Activated T-cell treated with anti-CD3 and anti-CD28 coated beads, Interleukin-2, amount 50 U/mL, for 1 hour (primary cell): ENCODE measurements at places on chromosomes 7 and 10.
A peak's percentile ranks its signal among the peaks of the same experiment; 100 is the strongest.

DNA sequence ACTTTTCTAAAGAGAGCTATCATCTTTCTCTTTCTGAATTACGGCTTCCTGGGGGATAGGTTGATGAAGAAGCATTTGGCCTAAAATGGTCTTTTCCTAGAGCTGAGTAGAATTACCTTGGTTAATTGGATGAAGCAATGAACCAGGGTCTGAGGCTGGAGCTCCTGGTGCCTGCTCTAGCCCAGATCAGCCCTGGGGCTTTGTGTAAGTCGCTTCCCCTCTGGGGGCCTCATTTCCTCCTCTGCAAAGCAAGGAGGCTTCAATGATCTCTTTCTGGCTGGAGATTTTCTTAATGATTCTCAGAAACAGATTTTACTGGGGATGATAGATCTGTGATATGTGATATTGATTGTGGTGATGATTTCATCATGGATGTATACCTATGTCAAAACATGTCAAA is 3.5 kb upstream of the CPA2 start:
- DNase-seq = no peak

GRCh38 chr10:95235676-95236067 is 41.6 kb downstream of the ACSM6 start:
- no peak for DNase-seq

DNA sequence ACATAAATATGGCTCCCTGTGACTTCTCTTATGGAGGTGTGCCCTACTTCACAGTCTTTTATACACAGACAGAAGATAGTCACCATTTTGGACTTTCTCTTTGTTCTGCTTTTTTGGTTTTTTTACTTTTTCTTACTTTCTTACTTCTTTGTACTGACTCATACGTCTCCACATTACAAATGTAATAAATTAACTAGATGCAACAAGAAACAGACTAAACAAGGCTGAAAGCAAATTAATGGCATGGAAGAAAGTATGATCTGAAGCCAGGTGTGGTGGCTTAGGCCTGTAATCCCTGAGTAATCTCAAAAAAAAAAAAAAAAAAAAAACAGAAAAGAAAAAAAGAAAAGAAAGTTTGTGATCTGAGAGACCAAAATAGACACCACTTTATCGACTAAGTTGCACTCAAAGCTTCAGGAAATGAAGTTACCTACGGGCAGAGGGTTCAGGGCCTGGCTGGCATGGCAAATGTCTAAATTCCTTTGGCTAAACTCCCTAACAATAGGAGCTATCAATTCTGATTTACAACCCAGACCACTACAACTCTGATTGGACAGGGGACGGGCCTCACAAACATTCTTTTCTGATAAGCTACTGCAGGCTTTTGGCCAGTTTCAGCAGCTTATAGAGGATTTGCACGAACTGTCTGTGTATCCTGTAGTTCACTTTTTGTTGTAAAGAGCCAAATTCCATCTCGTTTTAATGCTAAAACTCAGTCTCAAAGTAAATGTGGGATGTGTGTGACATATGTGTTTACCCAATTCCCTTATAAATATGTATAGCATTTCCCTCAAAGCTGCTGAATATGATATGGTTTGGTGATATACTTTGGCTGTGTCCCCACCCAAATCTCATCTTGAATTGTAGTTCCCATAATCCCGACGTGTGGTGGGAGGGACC is 129.1 kb downstream of the SEPTIN14 start:
- no peak for DNase-seq

DNA sequence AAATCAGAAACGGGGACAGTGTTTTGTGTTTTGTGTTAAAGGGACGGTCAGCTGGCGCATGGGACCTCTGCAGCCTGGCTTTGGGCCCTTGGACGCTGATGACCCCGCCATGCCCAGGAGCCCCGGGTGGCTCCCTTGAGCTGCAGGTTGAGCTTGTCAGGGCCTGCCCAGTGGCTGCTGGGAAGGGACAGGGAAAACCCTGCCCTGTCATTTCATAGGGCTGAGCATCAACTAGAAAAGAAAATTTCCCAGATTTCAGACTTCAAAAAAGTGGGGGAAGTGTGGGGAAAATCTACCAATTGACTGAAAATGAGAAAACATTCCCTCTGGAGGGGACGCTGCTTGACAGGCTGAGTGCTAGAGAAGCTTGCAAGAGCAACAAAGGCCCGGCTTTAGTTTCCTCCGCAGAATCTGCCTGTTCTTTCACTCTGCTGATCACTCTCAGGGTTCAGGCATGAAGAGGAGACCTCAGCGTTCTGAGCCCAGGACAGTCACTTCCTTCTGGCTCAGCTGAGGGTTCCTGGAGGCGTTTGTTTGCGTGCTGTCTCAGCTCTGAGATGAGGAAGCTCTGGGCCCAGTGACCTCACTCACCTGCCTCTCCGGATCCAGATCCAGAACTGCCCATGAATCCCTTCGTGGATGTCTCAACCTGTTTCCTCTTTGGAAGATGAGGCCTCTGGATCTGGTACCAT is 18.6 kb upstream of the DNAJB6 start:
- no peak for DNase-seq

DNA sequence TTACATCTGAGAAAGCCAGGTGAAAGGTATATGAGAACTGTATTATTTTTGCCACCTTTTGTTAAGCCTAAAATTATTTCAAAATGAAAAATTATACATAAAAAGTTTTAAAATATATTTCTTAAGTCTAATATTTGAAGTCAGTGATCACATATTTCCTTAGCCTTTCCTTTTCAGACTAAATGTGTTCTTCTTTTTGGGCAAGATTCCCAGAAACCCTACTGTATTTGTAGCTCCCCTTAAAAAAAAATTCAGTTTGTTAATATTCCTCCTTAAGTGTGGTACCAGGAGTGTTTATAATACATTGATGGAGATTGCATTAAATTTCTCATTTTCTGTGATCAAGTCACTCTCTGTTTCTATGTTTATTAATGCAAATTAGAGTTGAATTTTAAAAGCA is 22.8 kb downstream of the DNAJC1 start:
- no peak for DNase-seq

DNA sequence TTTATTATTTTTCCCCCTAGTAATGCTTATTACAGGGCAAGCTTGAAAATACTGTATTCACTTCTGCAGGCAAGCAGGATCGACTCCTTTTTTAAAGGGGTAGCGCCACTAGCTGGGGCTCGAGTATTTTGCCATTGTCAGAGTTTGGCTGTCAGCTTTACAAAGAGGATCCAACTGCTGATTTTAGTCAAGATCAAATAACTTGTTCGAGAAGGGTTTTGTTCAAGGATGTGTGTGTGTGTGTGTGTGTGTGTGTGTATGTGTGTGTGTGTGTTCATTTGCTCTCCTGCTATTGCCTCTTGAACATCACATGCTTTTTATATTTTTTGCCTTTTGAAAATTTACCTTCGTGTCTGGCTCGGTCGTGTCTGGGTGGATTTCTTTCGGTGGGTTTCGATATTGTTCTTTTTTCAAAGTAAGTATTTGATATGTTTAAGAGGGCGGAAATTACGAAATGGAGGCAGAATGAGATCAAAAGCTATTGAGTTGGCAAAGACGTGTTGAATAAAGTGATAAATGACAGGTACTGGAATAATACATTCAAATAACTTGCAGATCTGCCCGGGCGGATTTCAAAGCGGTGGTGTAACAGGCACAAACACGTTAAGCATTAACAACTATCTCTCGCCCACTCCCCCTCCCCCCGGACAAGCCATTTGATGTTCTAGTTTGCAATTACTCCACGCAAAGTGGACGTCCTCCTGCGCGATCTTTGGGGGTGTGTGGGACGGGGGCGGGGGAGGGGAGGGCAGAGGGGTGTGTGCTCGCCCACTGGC is 1.1 kb downstream of the ARID5B start:
- DNase-seq = peak; percentile 75

DNA sequence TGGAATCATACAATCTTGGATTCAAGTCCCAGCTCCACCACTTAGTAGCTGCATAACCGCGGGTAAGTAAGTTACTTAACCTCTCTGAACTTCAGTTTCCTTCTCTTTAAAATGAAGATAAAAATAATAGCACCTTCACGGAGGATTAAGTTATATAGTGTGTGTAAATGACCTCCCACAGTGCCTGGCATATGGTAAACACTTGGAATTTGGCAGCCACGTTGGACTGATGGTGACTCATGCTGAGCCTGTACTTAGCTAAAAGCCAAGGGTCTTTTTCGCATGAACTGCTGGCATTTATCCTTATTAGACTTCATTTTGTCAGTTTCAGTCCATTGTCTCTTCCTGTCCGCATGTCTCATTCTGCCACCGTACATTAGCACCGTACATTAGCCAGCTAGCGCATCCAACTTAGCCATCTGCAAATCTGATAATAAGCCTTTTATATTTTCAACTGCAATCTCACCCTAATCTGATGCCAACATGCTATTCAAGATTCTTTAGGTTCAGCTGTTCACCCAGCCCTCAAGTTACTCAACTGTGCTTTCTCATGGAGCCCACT is 11.2 kb downstream of the SLC13A4 start:
- no peak for DNase-seq

DNA sequence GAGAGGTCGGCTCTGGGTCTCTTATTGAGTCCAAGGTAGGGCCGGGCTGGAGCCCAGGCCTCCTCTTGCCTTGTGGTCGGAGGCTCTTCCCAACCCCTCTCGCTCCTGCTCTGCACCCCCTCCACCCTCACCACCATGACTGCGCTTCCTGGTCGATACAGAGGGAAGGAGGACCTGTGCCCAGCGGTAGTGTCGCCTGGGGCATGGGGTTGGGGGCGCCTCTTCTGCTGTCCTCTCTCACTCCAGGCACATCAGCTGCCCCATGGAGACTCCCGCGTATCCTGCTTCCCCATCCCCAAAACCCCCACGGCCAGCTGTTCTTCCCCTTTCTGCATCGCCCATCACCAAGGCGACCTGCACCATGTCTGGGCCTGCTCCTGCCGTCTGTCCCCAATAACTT is 44.4 kb downstream of the TMEM270 start:
- DNase-seq = no peak

DNA sequence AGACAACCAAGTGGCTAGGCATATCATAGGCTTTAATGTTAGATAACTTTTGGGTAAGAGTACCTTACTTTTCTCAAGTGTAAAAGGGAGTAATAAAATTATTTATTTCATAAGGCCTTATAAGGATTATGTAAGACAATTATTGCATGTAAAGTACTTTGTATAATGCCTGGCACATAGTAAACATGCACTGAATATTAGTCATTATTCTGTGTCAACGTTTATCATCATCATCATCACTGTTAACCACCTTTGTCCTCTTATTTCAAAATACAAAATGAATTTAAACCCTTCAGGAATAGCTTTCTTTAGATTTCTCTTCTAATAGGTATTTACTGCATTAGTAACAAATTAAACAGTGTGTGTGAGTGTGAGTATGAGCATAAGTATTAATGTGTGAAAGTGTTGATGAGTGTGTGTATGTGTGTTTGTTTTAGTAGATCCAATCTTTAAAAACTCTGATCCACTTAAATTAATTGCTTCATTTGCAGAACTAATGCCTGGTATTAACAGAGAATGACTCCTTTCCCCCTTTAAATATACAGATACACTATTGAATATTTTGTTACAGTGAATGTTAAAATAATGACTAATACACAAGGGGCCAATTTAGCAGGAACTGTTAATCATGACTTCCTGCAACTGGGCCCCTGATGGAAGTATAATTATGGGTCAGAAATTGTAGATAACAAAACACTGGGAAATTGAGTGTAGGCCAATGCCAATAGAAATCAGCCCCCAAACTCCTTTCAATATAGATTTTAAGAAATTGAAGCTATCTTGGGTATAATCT is 213.3 kb upstream of the FZD8 start:
- no peak for DNase-seq

DNA sequence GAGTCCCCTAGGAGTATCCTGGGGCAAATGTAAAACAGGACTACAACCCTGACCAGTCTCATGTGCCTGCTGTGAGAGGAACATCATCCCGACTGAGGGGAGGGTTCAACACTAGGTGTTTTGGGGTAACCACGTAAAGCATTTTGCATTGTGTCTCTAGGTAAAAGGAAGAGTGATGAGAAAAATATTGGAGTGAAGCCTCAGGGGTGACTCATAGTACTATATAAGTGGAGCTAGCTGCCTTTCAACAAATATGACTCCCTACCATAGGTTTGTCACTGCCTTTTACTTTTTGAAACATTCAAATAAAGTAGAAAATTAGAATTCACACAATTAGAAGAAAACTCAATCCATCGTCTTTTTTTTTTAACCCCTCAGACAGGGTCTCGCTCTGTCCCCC is 2.6 kb upstream of the CAMK2G start:
- no peak for DNase-seq

- no peak for DNase-seq
Measured at GRCh38 chr10:14653271-14654161, 121.2 kb downstream of the FAM107B start.

GRCh38 chr7:105250706-105251105 is 138.0 kb downstream of the SRPK2 start:
- no peak for DNase-seq

DNA sequence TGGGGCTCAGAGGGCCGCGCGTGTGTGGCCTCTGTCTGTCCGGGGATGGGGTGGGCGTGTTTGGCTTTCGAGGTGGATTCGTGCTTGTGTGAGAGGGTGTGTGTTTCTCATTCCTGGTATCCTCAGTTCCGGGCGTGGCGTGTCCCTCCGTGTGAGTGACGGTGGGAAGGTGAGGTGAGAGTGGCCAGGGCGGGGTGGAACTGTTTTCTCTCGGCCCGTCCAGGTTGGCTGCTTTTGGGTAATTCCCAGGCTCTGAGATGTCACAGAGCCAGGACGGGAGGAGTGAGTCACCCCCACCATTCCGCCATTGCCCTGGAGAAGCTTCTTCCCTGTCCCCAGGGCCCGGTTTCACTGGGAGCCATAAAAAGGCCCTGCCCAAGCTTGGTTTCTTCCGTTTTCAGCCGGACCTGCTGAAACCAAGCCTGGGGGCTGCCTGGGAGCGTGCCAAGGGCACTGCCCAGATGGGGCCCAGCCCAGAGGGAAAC is 21.3 kb upstream of the CLDN4 start:
- no peak for DNase-seq

DNA sequence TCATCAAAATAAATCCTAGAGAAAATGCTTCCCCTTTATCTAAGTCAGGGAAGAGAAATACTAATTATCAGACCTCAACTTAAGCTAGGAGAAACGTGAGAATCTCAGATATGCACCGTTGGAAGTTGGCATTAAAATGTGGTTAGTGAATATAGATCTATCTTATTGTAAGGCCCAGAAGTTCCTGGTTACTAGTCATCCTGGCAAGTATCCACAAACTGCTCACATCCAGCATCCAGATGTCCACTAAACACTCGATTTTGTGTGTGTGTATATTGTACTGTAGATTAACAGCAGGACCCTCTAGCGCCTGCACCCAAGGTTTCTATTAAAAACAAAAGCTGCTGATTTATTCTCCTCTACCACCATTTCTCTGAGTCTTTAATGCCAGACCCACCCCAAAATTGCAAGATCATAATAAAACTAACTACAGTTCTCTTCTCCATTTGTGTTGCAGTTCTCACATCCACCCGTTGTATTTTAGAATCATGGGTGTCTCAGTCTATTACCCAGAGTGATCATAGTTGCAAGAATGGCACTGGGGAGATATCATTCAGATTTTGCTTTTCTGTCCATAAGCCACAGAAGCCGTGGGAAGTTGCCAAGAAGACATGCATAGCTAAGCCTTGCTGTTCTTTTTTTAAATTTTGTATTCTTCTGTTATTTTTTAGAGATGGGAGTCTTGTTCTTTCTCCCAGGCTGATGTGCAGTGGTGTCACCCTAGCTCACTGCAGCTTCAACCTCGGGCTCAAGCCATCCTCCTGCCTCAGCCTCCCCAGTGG is 165.4 kb downstream of the KIAA1217 start:
- no peak for DNase-seq
